ENCODE measurements at places on chromosomes 2 and 18. TPM values are rescaled to one million over a fixed set of nuclear protein-coding genes. Genes with fewer than 3 reads are reported as not detected.

DNA sequence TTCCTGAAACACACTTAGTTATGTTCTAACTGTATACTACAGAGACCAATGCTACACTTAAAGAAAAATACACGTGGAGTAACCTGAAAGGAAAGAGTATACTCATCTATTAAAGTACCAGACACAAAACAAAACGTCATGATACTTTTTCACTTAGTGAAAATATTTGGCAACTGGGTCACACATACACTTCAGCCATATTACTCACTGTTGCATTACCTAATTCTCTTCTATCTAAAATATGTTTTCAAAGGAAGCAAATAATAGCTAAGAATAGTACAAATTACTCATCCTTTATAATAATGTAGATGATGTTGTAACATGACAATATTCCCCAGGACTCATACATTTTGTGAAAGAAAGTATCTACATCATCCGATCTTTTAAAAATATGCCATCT lies 76.5 kb upstream of the EPB41L3 start:
- no peak for DNase-seq

RESP18 gene
- total RNA-seq, result not detected

FOXI3 gene
- total RNA-seq, result 0.27 TPM

DNA sequence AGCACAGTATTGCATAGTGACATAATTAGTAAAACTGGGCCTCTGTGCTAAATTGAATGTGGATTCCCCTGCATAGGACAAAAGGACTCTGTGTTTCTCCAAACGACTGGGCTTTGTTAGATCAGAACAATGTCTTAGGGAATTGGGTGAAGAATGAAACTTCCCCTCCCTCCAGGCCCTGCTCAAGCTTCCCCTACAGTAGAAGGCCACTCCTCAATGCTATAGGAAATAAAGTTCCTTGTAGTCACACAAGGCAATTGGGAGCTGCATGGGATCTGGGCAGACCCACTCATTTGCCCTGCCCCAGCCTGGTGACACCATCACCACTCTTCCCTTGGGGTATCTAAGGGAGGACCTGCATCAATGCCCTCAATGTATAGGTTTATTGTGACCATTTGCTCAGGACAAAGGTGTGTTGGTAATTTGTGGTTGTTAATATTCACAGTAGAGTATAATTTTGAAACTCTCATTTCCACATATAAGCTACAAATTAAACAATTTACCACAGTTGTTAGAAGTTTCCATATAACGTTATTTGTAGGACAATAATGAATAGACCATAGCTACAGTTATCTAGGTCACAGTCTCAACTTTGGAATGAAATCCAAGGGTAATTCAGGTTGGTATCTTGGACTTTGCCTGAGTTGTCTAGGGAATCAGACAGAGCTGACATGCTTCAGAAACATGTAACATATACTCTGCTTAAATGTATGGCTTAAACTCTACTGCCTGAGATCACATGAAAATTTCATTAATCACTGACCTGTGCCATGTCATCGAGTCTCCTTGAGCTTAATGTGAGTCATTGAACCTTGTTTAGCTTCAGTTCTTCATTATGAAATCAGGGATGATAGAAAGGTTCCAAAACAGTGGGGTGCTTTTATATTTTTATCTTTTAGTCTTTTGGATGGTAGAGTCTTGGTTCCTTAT lies 64.8 kb upstream of the DARS1 start:
- DNase-seq, result no peak

- no peak for DNase-seq
These were observed 86.7 kb downstream of the GALNT14 start for GRCh38 chr2:31051258-31052140.

VIT gene
- total RNA-seq, result 0.78 TPM

DNA sequence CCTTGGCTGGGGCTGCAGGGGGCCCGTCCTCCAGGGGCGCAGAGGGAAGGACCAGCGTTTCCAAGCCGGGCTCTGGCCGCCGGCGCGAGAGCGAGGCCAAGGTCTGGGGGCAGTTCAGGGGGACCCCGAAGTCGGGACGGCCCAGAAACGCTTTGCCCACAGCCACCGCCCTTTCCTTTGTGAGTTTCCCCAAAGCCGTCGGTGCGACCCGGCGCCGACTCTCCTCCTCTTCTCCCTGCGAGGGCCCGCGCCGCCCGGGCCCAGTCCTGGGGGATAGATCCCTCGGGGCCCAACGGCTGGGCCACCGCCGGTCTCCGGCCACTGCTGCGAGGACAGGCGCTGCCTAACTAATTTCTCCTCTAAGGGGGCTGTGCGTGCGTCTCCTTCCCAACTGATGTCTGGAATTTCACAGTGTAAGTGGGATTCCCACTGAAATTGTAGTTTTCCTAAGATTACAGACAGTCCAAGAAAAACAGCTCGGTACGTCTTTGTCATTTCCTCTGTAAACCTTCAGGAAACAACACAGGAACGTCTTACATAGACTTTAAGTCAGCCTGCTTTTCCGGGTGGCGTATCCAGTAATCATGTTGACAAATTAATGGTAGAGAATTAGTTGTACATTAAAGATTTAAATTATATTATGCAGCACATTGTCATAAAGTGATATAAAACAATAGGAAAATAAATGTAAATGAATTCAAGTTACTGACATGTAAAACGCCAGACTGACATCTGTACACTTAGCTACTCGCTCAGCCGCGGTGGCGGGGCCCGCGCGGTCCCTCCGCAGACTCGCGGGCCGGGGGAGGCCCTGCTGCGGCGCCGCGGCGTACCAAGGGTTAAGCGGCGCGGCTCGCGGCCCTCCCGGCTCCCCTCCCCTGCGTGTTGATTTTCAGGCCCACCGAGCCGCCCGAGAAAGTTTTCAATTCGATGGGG lies 139.4 kb upstream of the SIX3 start:
- no peak for DNase-seq

NCK2 gene
- total RNA-seq, result 59.5 TPM

- no peak for DNase-seq
These were observed 24.0 kb upstream of the COLEC12 start for GRCh38 chr18:524466-524865.

CCL20 gene
- 0.36 TPM for total RNA-seq

DOK6 gene
- total RNA-seq, result 5.1 TPM

GRCh38 chr18:60047556-60047955 lies 147.8 kb downstream of the PMAIP1 start:
- DNase-seq, result no peak

SPC25 gene
- total RNA-seq, result 10.1 TPM

FTCDNL1 gene
- total RNA-seq, result 2.1 TPM

DNA sequence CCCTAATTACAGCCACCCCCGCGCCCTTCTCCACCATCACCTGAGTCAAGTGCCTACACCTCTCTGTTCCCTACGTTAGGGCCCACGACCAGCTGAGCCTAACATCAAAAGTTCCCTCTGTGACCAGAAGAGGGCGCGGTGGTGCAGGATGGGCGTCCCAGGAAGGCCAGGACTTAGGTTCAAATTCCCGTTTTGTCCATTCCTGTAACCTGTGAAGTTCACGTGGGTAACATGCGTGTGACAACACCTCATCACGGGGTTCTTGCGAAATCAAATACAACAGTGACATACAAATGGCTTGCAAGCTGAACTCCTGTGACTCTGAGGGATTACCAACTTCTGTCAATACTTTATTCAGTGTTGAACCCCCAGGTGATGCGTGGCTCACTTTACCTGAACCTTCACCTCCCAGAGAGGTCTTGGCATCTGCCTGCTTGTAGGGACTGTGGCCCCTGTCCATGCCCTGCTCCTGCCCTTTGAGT lies 207.9 kb downstream of the ARL4C start:
- peak; percentile 38 for DNase-seq

- DNase-seq, result no peak
These were observed 101.9 kb downstream of the ACTR2 start for GRCh38 chr2:65329525-65329924.

DNA sequence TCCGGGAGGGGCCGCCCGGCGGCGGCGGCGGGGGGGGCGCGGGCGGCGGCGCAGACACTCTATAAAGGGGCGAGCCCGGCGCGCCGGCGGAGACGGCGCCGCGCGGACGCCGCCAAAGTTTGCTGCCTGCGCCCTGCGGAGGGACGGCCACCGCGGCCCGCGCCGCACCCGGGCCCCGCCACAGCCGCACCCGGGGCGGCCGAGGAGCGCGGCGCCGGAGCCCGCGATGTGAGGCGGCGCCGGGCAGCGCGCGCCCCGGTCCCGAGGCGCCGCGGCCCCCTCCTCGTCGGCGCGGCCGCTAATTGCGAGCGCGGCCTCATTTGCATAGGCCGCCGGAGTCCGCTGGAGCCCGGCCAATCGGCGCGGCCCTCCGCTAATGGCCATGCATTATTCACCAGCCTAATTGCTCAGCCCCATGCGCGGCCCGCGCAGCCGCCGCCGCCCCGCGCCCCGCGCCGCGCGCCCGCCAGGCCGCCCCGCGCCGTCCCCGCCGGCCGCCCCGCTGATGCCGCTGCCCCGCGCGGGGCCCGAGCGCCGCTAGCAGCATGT lies at the start of gene SALL3:
SALL3 (plus strand) TSS at position 89 of the 549 bp plus-strand sequence; CDS start at position 546, 457 bp downstream.
- DNase-seq, result no peak

- DNase-seq, result no peak
These were observed 7.6 kb downstream of the SDC1 start for GRCh38 chr2:20217041-20217970.

GRCh38 chr2:202450785-202451184 lies 74.7 kb downstream of the BMPR2 start:
- DNase-seq, result no peak

SIX2 gene
- 0.11 TPM for total RNA-seq

DNA sequence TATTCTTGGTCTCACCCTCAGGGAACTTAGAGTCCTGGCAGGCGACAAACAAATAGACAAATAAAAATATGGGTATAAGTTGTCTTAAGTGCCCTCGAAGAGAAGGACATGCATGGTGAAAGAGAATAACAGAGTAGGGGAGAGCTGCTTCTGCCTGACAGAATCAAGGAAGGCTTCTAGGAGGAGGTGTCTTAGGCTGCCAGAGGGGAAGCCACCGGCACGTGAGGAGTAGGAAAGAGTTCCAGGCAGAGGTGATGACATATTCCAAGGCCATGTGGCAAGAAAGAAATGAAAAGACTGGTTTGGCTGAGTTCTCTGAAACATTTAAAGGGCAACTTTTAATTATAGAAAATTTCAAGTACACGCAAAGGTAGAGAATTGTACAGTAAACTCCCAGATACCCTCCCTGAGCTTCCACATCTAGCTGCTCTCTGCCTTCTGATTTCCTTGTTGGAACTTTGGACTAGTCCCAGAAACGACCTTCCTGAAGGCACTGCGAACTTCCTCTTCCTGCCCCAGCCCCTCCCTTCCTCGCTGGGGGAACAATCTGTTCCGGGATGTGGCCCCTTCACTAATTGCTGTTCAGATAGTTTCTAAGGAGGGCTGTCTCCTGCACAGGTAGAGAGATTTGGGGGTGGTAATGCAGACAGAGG lies 91.7 kb downstream of the DYSF start:
- DNase-seq, result no peak

DNA sequence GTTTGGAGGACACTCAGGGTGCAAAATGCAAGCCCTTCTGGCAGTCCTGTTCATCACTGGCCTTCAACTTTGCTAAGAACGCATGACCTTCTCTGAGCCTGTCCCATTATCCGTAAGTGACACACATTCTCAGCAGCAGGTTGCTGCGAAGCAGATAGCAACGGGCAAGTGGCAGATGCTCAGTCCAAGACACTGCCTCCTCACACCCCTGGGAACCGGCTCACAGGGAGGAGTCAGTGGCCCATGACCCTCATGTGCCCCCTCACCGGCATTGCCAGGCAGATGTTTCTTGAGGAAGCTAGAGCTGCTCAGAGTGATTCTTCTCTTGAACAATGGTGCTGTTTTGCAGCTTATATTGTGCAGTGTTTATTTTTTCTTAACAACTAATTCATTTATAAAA lies 737.2 kb upstream of the HS6ST1 start:
- no peak for DNase-seq

GPR17 gene
- total RNA-seq, result not detected

- DNase-seq, result no peak
These were observed 18.3 kb upstream of the ACVR2A start for GRCh38 chr2:147826278-147827087.

FEV gene
- total RNA-seq, result 0.29 TPM

DSC3 gene
- total RNA-seq, result 29.1 TPM

DNA sequence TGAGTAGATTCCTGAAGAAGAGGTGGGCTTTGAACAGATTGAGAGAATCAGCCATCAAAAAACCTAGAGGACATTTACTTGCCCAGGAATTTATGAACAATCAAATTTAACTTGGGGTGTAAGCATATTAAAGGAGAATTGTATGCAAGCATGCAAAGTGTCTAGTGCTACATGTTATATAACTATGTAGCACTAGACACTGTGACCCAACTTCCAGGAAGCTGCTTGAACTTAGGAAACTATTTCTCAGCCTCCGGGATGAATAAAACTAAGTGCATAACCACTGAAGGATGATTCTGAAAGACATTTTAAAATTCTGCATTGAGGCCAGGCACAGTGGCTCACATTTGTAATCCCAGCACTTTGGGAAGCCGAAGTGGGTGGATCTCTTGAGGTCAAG lies 12.4 kb downstream of the MFF start:
- DNase-seq, result no peak

DNA sequence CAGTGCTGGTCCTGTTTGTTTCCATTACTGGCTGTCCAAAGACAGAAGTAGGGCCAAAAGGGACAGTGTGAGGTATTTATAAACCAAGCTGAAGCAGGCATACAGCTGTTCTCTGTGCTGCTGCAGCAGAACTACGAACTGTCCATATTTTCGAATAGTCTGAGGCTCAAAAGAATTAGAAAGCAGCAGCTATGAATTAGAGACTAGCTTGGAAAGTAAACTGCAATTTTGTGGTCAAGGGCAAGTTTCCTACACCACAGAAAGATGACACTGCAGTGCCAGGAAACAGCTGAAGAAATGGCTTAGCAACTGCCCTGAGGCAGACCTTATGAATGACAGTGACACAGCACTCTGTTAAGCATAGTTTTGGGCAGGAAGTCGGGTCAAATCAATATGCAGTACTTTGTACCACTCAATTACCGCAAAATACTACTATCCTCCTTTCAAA lies 125.3 kb downstream of the TMEM131 start:
- DNase-seq, result no peak

DNA sequence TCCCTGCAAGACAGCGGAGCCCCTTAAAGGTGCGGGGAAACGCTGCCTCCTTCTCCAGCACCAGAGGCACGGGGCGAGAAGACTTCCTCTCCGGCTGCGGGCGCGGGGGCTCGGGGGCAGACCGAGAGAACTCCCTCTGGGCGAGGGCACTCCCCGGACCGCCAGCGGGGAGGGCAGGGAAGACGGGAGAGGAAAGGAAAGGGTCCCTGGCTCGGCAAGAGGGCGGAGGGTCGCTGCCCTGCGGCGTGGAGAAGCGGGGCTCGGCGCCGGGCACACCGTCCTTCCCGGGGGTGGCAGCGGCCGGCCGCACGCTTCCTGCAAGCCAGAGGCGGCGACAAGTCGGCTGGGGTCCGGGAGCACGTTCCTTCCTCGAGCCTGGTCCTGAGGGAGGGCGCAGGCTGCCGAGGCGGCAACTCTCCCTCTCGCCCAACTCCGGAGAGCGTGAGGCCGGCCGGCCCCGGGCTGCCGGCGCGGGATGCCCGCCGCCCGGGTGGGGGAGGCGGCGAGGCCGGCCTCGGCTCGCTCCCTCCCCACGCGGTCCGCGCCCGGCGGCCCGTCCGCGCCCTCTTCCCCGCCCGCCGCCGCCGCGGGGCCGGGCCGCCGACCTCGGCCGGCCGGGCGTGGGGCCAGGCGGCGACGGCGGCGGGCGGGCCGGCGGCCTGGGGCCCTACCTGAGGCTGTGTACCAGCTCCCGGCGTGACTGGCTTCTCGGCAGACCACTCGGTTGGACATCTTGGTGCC lies 1.1 kb downstream of the MEMO1 start:
- peak; percentile 28 for DNase-seq

Measured in mesothelial cell of epicardium (in vitro differentiated cells).